ENCODE measurements at places on chromosomes 2 and 18.
A peak's percentile ranks its signal among the peaks of the same experiment; 100 is the strongest.

- no peak for DNase-seq
Measured at GRCh38 chr2:56583796-56584315, 400.1 kb downstream of the CCDC85A start.

DNA sequence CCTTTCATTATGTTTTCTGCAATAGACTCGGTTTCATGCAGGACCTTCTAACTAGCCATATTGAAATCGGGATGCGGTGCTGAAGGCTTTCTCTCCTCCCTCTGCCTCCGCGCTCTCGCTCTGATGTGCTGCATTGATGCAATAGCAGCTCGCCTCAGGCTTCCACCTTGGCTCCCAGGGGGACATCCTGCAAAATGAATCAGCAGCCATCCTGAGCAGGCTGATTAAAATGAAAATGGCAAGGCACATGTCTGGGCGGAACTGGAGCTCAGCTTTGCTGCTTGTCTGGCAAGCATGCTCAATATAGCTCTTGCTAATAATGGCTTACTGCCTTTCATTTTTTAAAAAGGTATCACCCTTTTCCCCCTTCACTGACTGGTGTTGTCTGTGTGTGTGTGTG, 806 bp upstream of the MYT1L start:
- no peak for DNase-seq

DNA sequence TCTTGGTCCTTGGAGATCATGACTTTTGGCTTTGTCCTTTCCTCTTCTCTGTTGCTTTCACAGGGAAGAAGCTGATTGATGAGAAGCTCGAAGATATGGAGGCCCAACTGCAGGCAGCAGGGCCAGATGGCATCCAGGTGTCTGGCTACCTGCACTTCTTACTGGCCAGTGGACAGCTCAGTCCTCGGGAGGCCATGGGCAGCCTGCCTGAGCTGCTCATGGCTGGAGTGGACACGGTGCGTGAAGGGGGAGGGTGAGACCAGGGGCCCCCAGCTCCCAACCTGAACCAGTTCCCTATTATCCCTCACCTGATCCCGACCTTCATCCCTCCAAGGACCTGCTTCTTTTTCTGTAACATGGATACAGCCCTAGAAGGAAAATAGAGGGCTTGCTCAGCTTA, 18.7 kb downstream of the PRKAG3 start:
- DNase-seq, result no peak

DNA sequence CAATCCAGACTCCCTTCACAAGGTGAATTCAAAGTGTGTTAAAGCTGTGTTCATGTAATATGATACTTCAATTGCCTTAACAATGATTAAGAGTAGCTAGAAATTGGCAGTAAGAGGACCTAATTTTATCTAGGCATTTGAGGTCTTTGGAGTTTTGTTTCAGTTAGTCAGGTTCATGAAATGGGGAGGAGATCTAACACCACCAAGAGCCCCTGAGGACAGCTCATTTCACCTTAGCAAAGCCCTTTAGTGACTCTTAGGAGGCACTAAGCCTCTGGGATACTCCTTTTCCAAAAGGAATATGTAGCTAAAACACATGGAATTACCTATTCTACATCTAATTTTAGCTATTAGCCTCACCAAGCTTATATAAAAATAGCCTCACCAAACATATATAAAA, 716.5 kb upstream of the RAB6C start:
- no peak for DNase-seq

- no peak for DNase-seq
Measured at GRCh38 chr2:173048897-173049661, 26.6 kb upstream of the MAP3K20 start.

DNA sequence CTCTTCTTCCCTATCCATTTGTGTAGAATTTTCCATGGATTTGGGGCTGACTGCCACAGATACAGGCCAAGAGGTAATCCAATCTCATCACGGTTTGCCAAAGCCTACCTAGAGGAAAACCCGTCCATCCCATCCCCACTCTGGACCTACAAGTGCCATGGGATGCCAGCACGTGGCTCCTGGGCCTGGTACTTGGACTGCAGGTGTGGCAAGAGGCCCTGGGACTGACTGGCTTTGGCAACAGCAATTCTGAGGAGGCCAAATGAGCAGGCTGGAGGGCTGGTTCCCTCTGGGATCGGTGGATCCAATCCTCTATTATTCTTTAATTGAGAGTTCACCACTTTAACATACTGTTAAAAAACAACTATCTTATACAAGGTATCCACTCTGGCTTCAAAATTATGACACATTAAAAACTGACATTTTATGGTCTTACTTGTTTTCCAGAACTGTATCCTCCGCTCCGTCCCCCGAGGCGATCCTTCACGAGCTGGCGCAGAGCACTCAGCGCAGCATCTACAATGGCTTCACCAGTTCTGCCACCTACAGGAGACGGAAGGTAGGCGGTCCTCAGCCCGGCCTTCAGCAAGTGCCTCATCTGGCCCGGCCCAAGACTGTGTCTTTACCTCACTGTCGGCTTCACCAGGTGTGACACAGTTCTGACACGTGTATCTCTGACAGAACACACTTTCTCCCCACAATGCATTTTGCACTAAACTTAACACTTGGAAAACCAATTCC, 19.8 kb downstream of the PDIA6 start:
- no peak for DNase-seq

DNA sequence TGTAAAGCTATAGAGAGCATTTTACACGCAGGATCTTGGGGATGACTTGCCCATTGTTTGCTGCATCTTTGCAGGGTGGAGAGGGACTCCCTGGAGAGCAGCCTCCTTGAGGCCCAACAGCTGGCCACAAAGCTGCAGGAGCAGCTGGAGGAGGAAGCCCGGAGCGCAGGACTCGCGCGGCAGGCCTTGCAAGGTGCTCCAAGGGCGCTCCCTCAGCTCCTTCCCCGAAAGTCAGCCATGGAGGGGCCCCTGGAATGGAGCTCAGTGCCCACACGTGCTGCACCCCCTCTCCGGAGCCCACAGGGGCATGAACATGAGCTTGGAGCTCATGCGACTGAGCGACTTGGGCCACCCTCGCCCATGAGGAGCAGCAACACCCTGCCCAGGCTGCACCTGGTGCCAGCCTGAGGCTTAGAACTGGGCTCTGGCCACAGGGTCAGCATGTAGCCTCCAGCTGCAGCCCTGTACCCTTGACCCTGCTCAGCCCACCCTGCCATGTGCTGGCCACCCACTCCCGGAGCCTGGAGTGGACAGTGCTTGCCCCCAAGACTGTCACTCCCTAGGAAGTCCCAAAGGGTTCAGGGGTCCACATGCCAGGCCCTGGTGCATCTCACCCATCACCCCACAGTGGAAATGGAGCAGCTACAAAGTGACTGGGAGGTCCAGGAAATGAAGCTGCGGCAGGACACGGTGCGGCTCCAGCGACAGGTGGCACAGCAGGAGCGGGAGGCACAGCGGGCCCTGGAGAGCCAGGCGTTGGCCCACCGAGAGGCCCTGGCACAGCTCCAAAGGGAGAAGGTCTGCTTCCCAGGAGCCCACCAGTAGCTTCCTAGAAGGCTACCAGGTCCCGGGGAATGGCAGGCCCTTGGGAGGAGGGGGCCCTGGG, 43.0 kb downstream of the CROCC2 start:
- no peak for DNase-seq

DNA sequence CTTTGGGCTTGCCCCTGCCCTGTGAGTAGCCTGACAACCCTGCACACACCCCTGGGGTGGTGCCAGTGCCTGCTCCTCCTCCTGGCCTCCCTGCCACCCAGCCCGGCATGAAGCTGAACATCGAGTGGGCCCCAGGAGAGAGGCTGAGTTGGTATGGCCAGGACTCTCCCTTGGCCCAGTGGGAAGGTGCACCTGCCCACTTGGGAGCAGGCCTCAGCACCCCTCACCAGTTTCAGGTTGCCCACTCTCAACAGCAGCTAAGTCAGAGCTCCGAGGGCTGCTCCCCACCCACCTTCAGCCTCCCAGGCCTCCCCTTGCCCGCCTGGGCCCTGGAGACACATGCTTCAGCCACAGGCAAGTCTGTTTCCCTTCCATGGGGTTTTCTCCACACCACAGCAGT, 203.1 kb downstream of the KLHL29 start:
- no peak for DNase-seq

DNA sequence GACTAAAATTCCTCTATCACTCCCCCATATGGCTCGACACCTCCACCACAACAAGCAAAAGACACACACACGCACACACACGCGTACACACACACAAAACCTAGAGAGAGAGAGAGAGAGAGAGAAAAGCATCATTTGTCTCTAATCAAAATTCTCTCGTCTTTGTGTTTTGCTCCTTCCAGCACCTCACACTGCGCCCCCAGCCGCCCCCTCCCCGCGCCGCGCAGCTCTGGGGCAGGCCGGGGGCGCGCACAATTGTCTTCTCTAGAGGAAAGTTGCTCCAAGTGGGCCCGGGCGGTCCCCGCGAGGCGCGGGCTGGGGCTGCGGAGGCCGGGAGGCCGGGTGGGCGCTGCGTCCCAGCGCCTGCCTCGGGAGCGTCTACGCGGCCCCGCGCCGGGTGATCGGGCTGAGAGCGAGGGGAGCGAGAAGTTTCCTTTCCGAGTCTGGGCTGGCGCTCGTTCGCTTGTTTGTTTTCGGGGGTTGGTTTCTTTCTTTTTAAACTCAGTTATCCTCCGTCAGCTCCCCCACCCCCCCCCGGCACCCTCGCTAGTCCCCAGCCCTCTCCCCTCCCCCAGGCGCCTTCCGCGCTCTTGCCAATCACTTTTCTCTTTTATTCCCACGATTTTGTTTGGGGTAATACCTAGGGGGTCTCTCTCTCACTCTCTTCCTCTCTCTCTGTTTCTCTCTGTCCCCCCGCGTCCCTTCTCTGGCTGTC, 4.1 kb downstream of the ZEB2 start:
- DNase-seq, result peak; percentile 40

DNA sequence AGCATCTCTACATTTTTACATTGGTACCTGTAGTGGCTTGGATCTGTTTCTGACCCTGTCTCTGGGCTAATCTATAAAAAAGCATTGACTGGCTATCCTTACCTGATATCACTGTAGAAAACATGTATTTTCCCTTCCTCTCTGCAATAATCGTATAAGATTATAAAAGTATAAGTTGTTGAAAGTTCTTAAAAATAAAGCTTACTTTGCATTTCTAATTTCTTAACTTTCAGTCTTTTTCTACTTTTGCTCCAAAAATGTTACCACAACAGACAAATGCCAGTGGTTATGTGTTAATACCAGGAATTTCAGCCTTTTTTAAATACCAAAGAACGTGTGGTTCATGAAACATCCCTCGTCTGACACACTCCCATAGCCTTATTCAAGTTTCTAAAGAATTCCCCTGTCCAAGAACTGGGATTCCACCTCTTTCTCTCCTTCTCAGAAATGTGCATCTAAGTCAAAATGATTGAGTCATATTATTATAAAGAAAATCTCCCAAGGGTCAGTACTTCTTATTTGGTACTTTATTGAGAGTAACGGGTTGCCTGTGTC, 28.5 kb upstream of the ACKR3 start:
- no peak for DNase-seq

DNA sequence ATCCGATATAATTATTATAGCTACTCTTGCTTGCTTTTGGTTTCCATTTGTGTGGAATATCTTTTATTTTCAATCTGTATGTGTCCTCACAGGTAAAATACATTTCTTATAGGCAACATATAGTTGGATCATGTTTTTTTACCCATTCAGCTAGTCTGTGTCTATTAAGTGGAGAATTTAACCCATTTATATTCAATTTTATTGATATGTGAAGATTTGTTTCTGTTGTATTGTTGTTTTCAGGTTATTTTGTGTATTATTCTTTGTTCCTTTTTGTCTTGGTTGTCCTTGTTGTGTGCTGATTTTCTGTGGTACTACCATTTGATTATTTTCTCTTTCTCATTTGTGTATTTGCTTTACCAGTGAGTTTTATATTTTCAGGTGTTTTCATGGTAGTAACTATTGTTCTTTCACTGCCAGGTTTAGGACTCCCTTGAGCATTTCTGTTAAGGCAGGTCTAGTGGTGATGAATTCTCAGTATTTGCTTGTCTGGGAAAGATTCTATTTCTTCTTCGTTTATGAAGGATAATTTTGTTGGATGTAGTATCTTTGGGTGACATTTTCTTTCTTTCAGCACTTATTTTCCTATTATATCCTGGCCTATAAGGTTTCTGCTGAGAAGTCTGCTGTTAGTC, 95.4 kb downstream of the ANKRD12 start:
- DNase-seq, result no peak

Data from CD4-positive, alpha-beta T cell treated with Interleukin-15 for 4 hours (primary cell).